Fibroblast of skin of right biceps (primary cell): ENCODE measurements at places on chromosomes 5 and 9.

DNA sequence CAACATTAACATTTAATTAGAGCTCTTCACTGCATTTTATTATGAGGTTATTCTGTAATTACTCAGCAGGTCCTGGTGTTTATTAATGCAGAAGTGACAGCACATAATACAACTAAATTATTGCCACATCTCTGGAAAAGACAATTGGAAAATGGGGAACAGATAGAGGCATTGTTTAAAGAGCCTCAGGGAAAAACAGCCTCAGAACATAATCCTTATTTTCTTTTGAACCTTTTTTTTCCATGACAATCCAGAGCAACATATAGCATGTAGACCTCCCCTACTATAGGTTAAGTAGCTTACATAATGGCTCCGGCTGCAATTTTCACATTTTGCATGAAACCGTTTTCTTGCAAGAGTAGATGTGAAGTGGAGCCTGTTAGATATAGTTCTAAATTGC, 87.2 kb downstream of the RMI1 start:
- no peak for DNase-seq

- no peak for DNase-seq
These were observed 115.9 kb downstream of the GNAQ start for GRCh38 chr9:77915744-77916143.

- peak; percentile 59 for DNase-seq
These were observed 12.7 kb upstream of the TDRD7 start for GRCh38 chr9:97398999-97399758.

DNA sequence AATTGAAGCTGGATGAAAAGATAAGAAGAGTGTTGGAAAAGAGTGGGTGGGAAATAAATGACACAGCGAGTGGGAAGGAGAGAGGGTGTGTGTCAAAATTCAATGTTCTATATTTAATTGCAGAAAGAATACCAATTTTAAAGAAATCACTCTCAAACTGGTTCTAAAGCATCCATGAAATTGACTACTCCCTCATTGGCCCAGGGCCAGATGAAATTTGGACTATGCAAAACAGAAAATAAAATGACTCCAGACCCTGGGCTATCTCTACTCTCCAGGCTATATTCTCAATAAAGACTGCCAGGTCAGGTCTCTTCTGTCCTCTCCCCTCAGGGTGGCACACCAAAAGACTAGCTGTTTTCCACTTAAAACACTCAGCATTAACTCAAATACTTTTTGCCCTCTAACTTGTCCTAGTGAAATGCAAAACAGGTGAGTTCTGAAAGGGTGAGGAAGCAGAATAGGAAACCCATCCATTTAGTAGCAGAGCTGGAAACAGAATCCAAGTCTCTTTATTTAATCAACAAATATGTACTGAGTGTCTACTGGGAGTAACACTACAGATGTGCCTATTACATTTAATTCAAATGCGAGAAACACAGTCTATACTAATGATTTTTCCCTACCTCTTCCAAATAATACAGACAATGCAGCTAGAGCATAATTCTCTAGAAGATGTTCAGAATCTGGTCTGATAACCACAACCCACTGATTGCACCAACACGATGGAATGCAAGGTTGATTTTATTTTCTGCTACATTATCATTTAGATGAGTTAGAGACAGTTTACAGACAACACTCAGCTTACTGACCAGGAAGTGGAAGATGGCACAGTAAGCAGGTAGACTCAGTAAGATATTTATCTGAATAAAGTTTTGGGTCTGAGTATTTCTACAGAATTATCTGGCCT, 42.1 kb downstream of the EFCAB9 start:
- peak; percentile 11 for DNase-seq
